ENCODE measurements at places on chromosomes 3 and 15. TPM values are rescaled to one million over a fixed set of nuclear protein-coding genes. Genes with fewer than 3 reads are reported as not detected.
A peak's percentile ranks its signal among the peaks of the same experiment; 100 is the strongest.

DNA sequence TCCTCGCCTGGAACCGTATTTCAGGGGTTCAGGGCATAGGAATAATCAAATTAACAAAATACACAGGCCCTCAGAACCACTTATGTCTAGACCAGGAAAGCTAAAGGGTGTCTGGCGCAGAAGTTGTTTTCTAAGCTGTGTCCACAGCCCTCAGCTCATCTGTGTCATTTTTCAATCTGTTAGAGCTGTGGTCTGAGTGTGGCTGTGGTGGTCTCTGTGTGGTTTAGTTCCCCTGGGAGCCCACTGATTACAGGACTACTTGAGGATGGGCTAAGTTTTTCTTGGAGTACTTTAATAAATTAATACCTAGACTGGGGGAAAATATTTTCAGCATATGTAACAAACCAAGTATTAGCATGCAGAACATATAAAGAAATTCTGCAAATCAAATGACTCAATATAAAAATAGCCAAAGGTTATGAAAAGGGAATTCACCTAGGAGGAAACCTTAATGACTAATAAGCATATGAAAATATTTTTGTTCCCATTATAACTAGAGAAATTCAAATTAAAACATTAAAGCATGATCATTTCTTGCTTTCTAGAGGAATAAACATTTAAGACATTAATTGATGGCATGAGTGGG, 186.3 kb downstream of the SATB1 start:
- no peaks in the 10 kb centered on the region for H3K4me1 ChIP-seq
- DNase-seq: no peak
- no peak overlapping the region for H3K27ac ChIP-seq
- H3K27me3 ChIP-seq: no peaks in the 10 kb centered on the region
- H3K4me3 ChIP-seq: no peak overlapping the region
- no peaks in the 10 kb centered on the region for H3K36me3 ChIP-seq

DNA sequence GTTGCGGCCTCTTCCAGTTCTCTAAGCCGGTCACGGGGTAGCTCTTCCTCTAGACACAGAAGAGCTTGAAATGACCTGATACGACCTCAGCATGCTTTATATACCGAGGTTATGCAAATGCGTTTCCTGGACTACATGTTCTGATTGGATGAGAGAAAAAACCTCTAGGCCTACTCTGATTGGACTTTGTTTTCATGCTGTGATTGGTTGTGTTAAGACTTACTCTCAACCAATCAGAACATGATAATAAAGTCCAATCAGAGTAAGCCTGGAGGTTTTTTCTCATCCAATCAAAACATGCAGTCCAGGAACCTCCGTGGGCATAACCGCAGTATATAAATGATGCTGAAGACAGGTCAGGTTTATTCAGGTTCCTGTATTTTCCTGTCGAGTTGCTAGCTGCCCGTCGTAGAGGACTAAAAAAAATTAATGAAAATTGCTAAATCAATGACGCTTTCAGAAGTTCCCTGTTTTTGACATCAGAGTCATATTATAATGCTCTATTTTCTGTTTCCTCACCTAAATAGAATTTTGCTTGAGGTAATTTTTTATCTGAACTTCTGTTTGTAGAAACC, 177.4 kb downstream of the POTEB3 start:
- DNase-seq: no peak
- no peaks in the 10 kb centered on the region for H3K27me3 ChIP-seq
- no peak overlapping the region for H3K4me3 ChIP-seq
- no peaks in the 10 kb centered on the region for H3K36me3 ChIP-seq
- H3K27ac ChIP-seq: no peak overlapping the region

The PPP1R14D gene
- total RNA-seq: not detected

GRCh38 chr3:112379020-112379690, 46.2 kb downstream of the CD200 start:
- H3K27me3 ChIP-seq: no peaks in the 10 kb centered on the region
- peaks cover 21% of the 10 kb centered on the region for H3K4me1 ChIP-seq
- DNase-seq: no peak
- no peaks in the 10 kb centered on the region for H3K36me3 ChIP-seq
- H3K4me3 ChIP-seq: no peak overlapping the region

- H3K4me3 ChIP-seq: no peak overlapping the region
- no peaks in the 10 kb centered on the region for H3K27me3 ChIP-seq
- no peaks in the 10 kb centered on the region for H3K36me3 ChIP-seq
- H3K4me1 ChIP-seq: no peaks in the 10 kb centered on the region
Observed at GRCh38 chr15:38721568-38721945, 156.9 kb upstream of the RASGRP1 start.

DNA sequence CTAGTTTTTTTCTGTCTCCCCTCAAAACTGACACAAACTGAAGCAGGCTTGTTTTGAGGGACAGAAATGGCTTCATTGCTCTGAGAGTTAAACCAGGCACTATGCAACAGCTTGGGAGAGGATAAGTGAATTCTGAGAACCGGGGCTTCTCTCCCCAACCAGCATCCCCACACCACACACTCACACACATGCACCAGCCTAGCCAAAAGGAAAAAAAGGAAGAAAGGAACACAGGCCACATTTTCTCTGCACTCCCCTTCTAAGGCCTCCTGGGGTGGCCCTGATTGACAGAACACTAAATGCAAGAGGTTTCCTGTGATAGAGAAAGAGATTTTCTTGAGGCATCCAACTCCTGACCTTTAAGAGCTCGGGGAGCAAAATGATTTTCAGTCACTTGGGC, 177.5 kb downstream of the TLE3 start:
- no peaks in the 10 kb centered on the region for H3K36me3 ChIP-seq
- H3K27ac ChIP-seq: no peak overlapping the region
- DNase-seq: no peak

DNA sequence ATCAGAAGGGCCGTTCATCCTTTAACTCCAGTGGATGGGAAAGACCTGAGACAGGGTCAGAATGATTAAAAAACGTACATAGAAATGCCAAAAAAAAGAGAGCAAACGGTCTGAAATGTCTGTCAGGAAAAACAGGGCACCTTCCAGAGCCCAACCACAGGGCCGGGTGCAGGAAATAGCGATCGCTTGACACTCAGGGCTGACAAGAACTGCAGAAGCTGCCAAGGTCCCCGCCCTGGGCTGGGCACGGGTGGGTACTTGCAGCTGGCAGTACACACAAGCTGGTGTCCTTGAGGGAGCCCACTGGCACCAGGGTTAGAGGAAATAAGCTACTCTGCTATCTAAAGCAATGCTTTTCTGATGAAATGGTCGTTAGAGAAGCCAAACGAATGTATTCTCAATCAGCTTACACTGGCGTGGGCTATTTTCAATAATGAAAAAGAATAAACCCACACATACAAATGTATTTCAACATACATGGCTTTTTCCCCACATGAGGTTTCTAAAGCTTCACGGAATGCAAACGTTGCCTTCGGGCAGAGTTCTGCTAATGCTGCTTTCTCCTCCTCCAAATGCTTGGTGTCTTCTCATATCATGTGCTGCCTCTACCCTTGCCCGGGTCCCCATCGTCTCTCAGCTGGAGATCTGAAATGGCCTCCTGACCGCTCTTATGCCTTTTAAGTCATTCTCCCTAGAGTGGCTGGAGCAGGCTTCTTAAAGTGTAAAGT, 15.6 kb downstream of the FRMD4B start:
- H3K4me1 ChIP-seq: peaks cover 43% of the 10 kb centered on the region
- peak overlapping the region; percentile 20 for H3K4me3 ChIP-seq
- no peaks in the 10 kb centered on the region for H3K36me3 ChIP-seq
- peak overlapping the region; percentile 69 for H3K27ac ChIP-seq
- peak; percentile 93 for DNase-seq
- H3K27me3 ChIP-seq: no peaks in the 10 kb centered on the region

GRCh38 chr15:50262533-50262932, 3.0 kb downstream of the HDC start:
- no peak overlapping the region for H3K4me3 ChIP-seq
- H3K36me3 ChIP-seq: no peaks in the 10 kb centered on the region
- no peaks in the 10 kb centered on the region for H3K27me3 ChIP-seq

- H3K36me3 ChIP-seq: peaks cover 58% of the 10 kb centered on the region
- no peak overlapping the region for H3K27ac ChIP-seq
- H3K4me3 ChIP-seq: no peak overlapping the region
- H3K4me1 ChIP-seq: no peaks in the 10 kb centered on the region
Observed at GRCh38 chr3:185914911-185915629, 22.7 kb downstream of the TRA2B start.

The LZTFL1 gene
- total RNA-seq: 31.7 TPM

The PODXL2 gene
- total RNA-seq: 1.7 TPM

GRCh38 chr3:105860641-105861040, 8.2 kb downstream of the CBLB start:
- no peaks in the 10 kb centered on the region for H3K36me3 ChIP-seq
- H3K4me1 ChIP-seq: peaks cover 37% of the 10 kb centered on the region
- H3K4me3 ChIP-seq: no peak overlapping the region
- no peaks in the 10 kb centered on the region for H3K27me3 ChIP-seq
- DNase-seq: no peak
